Stimulated activated CD4-positive, alpha-beta T cell treated with anti-CD3 and anti-CD28 coated beads, Interleukin-15, amount 100 ng/mL, for 1 hour (primary cell): ENCODE measurements at places on chromosomes 3 and 15.

GRCh38 chr15:83585601-83586335 lies 68.2 kb upstream of the ADAMTSL3 start:
- no peak for DNase-seq

DNA sequence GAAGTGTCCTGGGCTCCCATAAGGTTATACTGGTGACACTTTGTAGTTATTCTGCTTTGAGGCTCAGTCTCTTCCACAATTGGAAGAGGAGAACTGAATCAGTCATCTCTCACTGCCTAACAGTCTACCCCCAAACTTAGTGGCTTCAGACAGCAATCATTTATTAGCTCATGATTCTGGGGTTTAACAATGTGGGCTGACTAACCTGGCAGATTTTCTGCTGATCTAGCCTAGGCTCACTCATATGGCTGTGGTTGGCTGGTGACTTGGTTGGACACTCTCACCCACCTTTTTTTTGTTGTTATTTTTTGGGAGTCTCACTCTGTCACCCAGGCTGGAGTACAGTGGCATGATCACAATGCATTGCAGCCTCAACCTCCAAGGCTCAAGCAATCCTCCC lies 7.1 kb downstream of the GPD1L start:
- no peak for DNase-seq

- DNase-seq = no peak
These were observed 85.3 kb upstream of the CLDN18 start for GRCh38 chr3:137924628-137925027.

- DNase-seq = no peak
These were observed 387.2 kb upstream of the SGO1 start for GRCh38 chr3:20573175-20573574.

- DNase-seq = no peak
These were observed 44.6 kb upstream of the LEKR1 start for GRCh38 chr3:156781310-156782230.

DNA sequence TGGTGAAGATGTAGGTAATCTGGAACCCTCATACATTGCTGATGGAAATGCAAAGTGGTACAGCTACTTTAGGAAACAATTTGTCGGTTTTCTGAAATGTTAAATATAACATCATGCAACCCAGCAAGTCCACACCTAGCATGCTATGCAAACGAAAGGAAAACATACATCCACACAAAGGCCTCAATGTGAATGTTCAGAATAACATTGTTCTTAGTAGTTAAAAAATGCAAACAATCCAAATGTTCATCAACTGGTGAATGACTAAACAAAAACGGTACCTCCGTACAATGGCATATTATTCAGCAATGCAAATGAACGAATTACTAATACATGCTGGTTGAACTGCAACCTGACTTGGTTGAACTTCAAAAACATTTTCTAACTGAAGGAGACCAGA lies 423.3 kb upstream of the THRB start:
- DNase-seq = no peak

DNA sequence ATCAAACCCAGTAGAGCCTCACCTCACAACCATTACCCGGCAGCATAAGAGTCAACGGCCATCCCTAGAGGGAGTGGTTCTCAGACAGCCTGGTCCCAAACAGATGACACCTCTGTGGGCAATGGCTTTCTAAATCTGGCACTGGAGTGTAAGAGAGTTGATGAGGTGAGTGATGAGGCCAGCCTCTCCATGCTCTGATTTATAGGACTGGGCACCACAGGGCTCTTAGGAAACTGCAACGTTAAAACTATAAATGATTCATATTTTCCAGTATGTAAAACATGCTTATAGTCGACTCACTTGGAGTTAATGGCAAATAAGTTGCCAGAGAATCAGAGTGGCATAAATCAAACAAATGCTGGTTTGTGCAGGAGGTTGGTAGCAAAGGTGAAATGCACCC lies 187.7 kb downstream of the GREM1 start:
- no peak for DNase-seq

- peak; percentile 56 for DNase-seq
These were observed 24.4 kb upstream of the TXNRD3 start for GRCh38 chr3:126679318-126679751.

GRCh38 chr15:75089456-75090387 lies 66.3 kb downstream of the PPCDC start:
- no peak for DNase-seq

- no peak for DNase-seq
These were observed 217.4 kb downstream of the ADAMTS9 start for GRCh38 chr3:64470436-64470835.

DNA sequence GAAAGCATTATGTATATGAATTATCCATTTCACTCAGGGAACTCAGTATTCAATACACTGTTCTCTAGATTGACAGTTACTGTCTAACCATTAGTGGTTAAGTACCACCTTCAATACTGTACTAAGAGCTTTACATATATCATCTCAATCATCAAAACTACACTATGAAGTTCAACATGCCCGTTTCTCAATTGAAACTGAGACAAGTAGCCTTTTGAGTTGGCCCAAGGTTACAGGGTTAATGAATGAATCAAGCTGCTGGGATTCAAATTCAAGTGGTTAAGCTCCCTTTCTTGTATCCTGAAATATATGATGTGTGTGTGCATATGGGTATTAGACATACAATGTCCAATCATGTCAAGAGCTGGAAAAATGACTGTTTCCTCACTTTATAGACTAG lies 5.8 kb downstream of the TASOR start:
- DNase-seq = no peak

DNA sequence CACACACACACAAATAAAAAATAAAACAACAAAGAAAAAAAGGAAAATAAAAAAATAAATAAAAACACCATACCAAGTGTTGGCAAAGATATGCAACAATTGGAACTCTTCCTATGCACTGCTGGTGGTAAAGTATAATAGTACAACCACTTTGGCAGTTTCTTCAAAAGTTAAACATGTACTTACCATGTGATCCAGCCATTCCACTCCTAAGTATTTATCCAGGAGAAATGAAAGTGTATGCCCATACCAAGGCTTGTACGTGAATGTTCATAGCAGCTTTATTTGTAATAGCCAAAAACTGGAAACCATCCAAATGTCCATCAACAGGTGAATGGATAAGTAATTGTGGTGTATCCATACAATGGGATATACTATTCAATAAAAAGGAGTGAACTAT lies 17.0 kb downstream of the WDR93 start:
- no peak for DNase-seq

GRCh38 chr15:62904041-62904910 lies 138.3 kb upstream of the TPM1 start:
- DNase-seq = no peak

DNA sequence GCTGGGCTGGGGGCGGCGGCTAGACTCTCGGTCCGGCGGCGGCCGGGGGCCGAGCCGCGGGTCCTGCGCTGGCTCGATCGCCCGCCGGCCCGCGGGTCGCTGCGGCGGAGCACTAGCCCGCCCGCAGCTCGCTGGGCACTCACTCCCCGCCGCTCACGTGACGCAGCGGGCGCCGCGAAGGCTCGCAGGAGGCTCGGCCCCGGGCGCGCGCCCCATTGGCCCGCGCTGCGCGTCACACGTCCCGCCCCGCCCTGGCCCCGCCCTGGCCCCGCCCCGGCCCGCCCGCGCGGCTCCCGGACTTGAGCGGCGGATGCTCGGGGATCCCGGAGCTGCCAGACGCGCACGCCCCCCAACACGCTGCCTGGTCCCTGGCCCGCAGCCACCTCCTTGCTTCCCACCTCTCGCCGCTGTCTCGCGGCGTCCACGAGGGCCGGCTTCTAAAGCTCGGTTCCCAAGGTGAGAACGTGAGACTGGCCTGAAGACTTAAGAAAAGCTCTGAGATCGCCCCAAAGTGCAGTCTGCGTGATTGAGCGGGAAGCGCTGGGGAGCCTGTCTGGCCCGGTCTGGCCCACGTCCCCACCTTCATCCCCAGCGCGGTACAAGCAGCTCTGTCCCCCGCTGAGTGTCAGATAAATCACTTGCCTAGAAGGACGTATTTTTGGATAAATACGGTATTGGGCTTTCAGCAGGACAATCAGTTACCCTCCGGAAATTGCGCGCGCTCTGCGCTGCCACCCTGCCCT lies at the start of gene KLF15:
KLF15 (minus strand) TSS at position 114 of the 743 bp plus-strand sequence. CDS start 4,486 bp downstream, outside the sequence.
- DNase-seq = peak; percentile 48

GRCh38 chr15:57032338-57032737 lies 113.9 kb downstream of the TCF12 start:
- no peak for DNase-seq

DNA sequence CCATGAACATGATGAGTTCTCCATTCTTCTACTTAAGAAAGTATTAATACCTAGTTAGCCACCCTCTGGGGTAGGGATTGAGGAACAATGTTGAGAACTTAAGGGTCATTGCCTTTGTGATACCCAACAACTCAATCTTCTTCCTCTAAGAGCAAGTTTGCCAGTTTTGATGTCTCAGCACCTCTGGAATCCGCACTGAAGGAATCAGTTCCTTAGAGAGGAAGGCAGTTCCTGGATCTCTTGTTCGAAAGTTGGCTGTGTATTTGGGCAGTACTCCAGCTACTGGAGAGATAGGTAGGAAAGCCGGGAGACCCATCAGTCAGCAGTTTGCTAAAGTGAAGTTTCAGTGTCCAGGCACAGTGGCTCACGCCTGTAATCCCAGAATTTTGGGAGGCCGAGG lies 35.6 kb upstream of the MTHFS start:
- no peak for DNase-seq

DNA sequence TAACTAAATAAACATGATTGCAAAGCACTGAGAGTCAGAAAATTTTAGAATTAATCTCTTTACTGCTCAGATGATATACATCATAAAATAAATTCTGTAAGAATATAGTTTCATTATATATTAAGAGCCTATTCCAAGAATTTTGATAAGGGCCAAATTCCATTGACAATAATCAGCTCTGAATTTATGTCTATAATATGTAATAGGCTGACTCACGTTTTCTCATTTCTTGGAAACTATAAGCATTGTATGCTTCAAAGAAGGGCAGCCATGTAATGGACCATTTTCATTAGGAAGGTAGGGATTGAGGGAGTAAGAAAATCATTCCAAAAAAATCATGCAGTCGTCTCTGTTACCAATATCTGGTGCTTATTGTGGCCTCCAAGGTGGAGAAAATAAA lies 315.9 kb downstream of the ZIC4 start:
- DNase-seq = no peak

DNA sequence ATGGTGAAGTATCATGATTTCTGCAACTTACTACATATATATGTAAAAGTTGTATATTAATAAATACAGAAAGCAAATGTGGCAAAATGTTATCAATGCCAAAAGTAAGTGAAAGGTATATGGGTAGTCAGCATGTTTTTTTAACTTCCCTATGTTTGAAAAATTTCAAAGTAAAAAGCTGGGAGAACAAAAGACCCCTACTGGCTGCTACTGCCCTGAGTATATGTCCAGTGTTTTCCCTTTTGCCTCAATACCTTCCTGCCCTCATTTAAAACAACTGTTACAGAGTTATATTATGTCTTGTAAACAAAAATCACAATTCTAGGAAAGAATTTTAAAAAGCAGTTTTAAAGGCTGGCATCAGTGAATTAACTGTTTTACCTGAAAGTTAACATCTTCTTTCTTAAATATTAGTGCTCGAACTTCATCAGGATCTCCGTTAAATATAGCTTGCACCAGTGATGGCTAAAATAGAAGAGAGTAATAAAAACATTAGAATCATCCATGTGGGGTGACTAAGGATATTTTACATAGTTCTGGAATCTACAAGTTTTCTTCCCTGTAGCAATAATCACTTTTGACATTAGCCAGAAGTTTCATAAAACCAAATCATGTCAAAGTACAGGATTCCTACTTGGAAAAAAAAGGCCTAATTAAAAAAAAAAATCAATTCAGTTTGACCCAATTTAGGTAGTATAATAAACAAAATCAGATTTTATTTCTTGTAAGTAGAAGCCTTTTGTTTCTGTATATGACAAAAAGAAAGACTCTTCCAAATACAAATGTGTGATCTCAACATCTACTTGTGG lies 2.7 kb downstream of the ANKRD28 start:
- DNase-seq = no peak

DNA sequence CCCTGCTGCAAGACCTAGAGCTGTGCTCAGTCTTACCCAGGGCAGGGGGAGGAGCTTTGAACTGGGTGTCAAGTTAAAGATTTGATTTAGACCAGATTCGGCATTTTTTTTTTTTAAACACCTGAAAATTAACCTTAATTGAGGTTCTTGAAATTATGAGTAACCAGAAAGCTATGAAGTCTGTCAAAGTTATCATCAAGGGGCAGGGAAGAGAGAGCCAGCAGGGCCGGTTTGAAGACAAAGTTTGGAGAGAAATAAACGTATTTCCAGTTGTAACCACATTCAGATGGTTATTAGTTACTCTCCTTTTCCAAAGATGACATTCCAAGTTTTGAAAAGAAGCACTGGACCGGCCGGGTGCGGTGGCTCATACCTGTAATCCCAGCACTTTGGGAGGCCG lies 12.0 kb downstream of the TMEM266 start:
- DNase-seq = no peak

GRCh38 chr3:32175607-32176197 lies 62.8 kb upstream of the CMTM8 start:
- DNase-seq = no peak

DNA sequence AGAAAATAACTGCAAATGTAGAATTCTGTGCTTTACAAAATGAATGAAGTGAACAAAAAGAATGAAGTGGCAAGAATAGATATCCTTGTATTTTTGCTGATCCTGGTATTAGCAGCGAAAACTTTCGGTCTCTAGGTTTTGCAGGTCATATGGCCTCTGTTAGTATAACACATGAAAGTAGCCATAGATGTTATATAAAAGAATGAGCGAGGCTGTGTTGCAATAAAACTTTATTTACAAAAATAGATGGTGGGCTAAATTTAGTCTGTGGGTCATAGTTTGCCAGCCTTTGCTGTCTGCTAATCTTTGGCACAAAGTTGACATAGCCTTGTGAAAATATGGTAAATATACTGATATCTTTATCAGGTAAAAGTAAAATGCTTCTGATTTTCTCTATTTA lies 35.2 kb downstream of the SEC22A start:
- DNase-seq = no peak

DNA sequence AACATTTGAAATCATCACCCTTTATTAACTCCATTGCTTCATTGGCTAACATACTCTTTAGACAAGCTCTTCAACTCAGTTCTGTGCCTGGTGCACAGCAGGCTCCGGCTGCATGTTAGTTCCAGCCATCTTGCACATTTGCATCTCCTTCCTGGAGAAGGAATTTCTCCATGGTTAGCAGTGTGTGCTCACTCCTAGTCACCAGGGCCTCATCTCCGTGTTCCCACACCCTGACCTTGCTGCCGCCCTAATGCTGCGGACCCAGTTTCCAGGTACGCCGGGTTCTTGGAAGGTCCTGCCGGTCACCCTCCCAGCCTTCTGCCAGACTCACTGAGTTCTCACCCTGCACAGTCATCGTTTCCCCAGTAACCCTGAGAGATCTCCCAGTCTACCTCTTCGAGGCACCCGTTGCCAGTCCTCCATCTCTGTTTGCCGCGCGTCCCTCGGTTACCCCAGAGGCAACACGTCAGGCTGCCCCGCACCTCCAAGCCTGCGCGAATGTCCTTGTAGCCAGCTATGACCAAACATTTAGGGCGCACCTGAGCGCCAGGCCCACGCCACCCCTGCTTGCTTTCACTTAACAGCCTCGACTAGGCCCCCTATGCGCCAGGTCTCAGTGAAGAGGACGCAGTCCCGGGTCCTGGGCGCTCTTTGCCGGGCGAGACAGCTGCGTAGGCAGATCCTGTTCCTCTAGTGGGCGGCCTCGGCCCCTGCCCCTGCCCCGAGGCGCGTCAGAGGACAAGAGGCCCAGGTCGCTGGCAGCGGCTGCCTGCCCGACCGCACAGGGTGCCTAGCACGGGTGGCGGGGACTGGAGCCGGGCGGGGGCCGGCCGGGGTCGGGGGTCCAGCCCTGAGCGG lies 747 bp upstream of the ZNF592 start:
- peak; percentile 48 for DNase-seq

GRCh38 chr15:89774492-89774891 lies 1.6 kb upstream of the MESP2 start:
- no peak for DNase-seq

- no peak for DNase-seq
These were observed 26.2 kb downstream of the SEC62 start for GRCh38 chr3:169992781-169993180.
